ENCODE measurements at places on chromosomes 5 and 9.

DNA sequence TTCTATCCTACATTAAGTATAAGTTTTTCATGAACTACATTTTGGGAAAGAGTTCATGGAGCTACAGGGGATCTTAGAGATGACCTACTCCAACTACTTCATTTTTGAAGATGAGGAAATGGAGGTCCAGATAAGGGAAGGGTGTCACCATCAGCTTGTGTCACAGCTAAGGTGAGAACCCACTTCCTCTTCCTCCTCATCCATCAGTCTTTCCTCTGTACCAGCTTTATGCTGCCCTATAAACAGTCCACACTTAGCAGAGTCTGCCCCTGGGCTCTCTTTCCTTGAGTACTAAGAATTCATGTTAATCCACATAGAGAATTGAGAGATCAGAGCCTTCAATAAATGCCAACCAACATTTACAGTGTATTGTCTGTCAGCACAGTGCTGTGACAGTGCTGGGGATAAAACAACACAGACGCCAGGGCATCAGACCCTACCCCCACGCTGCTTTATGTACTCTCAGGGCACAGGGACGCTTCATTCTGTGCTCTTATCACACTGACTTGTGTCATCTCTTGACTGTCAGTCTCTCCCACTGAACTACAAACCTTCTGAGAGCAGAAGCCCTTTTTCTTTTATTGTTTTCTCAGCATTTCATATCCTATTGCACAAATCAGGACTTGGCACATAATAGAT, 22.1 kb downstream of the ADRB2 start:
- no peak for DNase-seq

DNA sequence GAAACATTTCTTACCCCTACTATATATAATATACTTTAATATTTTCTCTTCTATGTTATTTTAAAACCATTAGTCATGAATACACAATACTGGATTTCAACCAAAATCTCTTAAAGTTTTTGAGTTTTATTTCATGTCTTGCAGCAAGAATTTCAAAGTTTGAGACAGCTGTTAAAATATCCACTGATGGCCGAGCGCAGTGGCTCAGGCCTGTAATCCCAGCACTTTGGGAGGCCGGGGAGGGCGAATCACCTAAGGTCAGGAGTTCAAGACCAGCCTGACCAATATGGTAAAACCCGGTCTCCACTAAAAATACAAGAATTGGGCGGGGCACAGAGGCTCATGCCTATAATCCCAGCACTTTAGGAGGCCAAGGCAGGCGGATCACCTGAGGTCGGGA, 59.7 kb upstream of the DAPK1 start:
- no peak for DNase-seq

- no peak for DNase-seq
Measured at GRCh38 chr5:161001604-161002003, 149.6 kb upstream of the ATP10B start.

GRCh38 chr5:77960305-77960704, 184.2 kb upstream of the TBCA start:
- no peak for DNase-seq

- peak; percentile 62 for DNase-seq
Measured at GRCh38 chr9:15873573-15874177, 320.8 kb downstream of the CCDC171 start.

- DNase-seq = no peak
Measured at GRCh38 chr5:61831736-61832135, 474.3 kb upstream of the KIF2A start.

DNA sequence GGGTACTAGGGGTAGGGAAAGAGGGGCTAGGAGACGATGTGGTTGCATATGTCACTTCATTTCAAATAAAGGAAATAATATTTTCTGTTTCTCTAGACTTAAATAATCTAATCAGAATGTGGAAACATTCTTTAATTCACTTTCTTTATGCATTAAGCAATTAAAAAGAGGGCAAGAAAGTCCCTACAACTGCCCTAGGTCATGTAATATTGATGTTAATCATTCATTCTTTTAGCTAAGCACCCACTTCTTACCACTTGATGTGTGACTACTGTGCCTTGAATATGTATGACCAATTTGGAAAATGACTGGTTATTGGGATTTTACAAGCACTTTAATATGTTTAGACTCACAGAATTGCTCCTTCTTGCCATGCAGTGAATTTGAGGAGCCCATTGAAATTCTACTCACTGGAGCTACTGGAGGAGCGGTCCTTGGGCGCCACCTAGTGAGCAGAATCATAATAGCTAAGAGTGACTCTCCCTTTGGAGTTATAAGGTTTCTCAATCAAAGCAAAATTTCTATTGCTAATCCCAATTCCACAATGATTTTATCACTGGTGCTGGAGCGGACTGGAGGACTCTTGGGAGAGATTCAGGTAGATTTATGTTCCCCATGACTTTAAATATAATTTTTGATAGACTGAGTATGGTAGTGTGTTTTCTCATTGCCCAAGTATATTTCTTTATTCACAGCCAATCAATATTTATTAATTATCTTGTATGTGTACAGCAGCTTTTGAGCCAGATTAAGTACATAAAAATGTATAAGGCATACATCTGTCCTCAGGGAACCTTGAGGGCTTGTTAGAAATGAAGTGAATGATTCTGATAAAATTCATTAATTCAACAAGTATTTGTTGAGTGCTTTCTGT, 225.1 kb downstream of the ADGRV1 start:
- peak; percentile 57 for DNase-seq

GRCh38 chr5:149256451-149256850, 15.2 kb upstream of the AFAP1L1 start:
- DNase-seq = peak; percentile 38

- DNase-seq = no peak
Measured at GRCh38 chr5:99102073-99102697, 173.4 kb upstream of the CHD1 start.

- DNase-seq = no peak
Measured at GRCh38 chr9:16057541-16057940, 504.7 kb downstream of the CCDC171 start.

- no peak for DNase-seq
Measured at GRCh38 chr9:4970970-4971641, 14.0 kb upstream of the JAK2 start.

- DNase-seq = no peak
Measured at GRCh38 chr5:169272731-169273427, 28.1 kb downstream of the SLIT3 start.

GRCh38 chr9:121692606-121693387, 41.4 kb downstream of the DAB2IP start:
- DNase-seq = peak; percentile 69

DNA sequence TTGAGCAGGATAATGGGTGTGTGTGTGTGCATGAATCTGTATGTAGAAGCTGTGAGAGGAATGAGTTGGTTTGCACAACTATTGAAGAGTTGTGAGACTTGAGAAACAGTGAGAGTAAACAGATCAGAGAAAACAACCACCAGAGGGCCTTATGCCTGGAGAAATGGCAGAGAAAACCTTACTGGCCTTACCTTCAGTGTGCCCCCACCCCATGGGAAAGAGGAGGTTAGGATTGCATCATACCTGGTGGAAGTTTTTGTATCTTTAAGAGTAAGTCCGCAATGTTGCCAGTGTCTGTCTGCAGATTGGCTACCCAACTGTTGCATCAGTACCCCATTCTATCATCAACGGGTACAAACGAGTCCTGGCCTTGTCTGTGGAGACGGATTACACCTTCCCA, 1909.4 kb upstream of the WWC1 start:
- DNase-seq = no peak

DNA sequence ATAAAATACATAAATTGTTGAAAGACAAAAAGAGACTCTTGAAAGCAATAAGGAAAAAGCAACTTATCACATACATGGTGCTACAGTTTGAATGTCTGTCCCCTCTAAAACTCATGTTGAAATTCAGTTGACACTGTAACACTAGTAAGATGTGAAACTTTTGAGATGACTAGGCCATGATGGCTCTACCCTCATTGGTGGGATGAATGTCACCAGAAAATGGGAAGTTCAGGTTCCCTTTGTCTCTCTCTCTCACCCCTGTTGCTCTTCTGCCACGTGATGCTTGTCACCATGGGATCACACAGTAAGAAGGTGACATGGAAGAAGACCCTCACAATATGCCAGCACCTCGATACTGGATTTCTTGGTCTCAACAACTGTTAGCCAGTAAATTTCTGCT, 50.3 kb upstream of the SPTLC1 start:
- no peak for DNase-seq

GRCh38 chr9:69834056-69834455, 13.4 kb downstream of the CFAP95 start:
- DNase-seq = no peak

GRCh38 chr5:19001539-19001938, 986.5 kb downstream of the CDH18 start:
- no peak for DNase-seq

DNA sequence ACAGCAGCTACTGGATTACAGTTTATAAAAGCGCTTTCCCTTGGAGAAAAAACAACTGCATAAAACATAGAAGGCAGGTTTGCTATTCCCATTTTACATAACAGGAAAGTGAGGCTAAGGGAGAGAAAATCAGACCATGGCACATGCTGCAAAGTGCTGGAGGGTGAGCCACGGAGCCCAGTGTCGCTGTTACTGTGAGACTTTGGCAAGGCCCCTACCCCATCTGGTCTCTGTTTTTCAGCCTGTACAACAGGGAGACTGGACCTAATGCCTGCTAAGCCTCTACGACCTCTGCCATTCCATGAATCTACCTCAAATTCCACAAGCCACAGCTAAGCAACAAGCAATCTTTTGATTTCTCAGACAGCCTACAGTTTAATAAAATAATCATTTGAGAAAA, 139.2 kb downstream of the GABBR2 start:
- no peak for DNase-seq

- no peak for DNase-seq
Measured at GRCh38 chr9:133405508-133406438, 12.0 kb downstream of the REXO4 start.

DNA sequence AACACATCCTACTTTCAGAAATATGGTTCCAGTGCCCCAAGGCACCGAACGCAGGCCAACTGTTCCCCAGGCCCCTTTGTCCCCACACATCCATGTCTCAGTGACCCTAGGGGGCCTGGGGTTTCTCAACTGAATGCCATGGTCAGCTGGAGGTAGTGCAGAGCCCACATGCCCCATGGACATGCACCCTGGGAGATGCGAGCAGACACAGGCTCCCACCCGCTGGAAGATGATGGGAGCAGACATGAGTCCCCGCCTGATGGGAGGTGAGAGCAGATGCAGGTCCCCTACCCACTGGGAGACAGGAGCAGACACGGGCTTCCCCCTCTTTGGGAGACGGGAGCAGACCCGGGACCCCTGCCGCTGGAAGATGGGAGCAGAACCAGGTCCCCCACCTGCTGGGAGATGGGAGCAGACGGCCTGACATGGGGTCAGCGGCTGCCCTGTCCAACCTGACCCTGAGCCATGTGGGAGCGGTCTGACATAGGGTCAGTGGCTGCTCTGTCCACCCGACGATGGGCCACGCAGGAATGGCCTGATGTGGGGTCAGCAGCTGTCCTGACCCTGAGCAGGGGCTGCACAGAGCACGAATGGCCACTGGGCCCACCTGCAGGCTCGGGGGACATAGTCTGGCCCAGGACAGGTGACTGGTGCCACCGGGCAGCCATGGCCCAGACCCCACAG, 18.4 kb downstream of the ZDHHC11B start:
- DNase-seq = no peak

DNA sequence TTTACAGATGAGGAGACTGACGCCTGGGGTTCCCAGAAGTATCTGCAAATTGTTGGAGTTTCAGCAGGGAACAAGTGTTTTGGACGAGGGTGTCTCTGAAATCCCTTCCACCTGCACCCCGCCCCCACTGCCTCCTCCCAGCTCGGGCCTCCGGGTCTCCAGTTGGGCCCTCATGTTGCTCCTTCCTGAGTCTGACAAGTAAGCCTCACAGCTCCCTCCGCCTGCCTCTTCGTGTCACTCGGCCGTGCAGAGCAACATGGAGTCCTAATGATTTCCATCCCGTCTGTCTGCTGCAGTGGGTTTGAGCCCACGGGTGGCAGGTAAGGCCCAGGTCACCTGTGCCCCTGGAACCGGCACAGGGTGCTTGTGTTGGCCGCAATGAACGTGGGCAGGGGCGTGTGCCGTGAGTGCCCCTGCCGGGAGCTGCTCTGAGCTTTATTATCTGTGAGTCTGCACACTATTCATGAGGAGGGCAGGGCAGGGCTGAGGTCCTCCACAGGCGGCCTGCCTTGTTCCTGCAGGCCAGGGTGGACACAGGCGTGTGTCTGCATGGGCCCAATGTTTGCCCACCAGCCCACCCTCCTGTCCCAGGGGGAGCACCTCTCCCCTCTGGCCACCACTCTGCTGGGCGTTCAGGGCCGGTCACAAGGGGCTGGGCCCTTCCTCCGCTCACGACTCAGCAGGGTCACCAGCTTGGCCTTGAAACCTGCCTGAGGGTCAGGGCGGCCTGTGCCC, 6.1 kb downstream of the DOK3 start:
- no peak for DNase-seq

GRCh38 chr9:90827181-90827871, 25.7 kb downstream of the SYK start:
- no peak for DNase-seq

DNA sequence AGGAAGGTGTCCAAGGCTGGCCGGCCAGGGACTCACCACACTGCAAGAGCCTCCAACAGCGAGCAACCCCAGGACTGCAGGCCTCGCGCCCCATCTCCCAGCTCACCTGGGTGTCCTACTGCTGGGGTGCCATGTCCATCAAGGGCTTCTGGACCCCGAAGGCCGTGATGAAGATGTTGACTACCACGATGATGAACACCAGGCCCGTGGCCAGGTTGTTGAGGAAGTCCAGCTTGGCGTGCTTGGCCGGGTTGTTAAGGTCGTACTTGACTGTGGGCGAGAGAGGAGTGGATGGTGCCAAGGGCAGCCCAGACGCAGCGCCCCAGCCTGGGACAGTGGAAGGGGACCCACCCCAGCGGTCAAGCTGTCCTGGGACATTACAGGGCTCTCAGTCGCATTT, 9.3 kb downstream of the NINJ1 start:
- no peak for DNase-seq

GRCh38 chr9:81264516-81264915, 424.8 kb downstream of the TLE1 start:
- no peak for DNase-seq

DNA sequence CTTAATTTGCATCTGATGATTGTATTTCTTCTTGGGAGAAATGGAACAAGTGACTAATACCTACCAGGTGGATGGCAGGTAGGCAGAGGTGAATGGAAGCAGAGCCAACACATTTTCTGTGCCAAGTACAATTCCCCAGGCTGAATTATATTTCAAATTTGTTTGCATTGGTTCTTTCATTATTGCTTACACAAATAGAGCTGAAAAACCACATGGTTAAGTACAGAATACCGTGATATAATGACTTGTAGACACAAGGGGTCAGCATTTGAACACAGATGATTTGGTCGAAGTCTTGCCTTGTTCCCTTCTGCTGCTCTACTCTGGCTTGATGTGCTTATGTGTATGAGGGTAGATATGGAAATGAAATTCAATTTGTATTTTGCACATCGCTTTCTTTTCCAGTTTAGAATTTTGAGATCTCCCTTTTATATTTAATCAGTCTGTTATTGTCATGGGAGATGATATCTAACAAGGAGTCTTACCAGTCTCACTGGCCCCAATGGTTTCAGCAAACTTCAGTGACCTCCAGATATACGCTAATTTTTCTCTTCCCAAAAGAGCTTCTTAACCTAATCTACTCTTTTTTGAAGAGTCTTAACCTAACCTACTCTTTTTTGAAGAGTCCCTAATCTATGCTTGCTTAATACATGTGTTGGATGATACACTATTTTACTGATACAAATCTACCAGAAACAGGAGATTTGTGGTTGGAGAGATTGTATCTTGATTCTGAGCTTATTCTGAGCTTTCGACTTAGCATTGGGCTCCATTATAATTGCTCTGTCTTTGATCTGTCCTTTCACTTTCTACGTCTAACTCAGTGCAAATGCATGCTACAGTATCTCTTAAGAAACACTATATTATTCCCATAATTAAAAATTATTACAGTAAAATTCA, 88.1 kb downstream of the PCSK1 start:
- DNase-seq = peak; percentile 76

All from fibroblast of skin of right quadriceps (primary cell).